ENCODE measurements at places on chromosomes 7 and 10. TPM values are rescaled to one million over a fixed set of nuclear protein-coding genes. Genes with fewer than 3 reads are reported as not detected.

The CDNF gene
- 4.5 TPM for total RNA-seq

The NEBL gene
- 0.83 TPM for total RNA-seq

The EN2 gene
- total RNA-seq, result 1.8 TPM

The ERVW-1 gene
- not detected for total RNA-seq

The HSPA14 gene
- 9.0 TPM for total RNA-seq

The MRC1 gene
- total RNA-seq, result 13.2 TPM

The POMZP3 gene
- total RNA-seq, result 20.2 TPM

The RBM17 gene
- 74.8 TPM for total RNA-seq

The OPN1SW gene
- total RNA-seq, result not detected

The NXPH1 gene
- total RNA-seq, result not detected

The NUPR2 gene
- 7.1 TPM for total RNA-seq

The MACROH2A2 gene
- total RNA-seq, result 24.6 TPM

The MASTL gene
- 2.8 TPM for total RNA-seq

The ANLN gene
- total RNA-seq, result 4.6 TPM

The STEAP1 gene
- 15.5 TPM for total RNA-seq

The COL17A1 gene
- 0.90 TPM for total RNA-seq
